ENCODE measurements at places on chromosomes 7 and 10.

- no peak for DNase-seq
Measured at GRCh38 chr7:88689821-88690220, 69.7 kb upstream of the ZNF804B start.

GRCh38 chr7:38127216-38128207, 50.5 kb upstream of the STARD3NL start:
- DNase-seq = no peak

- no peak for DNase-seq
Measured at GRCh38 chr10:74750848-74751274, 75.5 kb upstream of the KAT6B start.

DNA sequence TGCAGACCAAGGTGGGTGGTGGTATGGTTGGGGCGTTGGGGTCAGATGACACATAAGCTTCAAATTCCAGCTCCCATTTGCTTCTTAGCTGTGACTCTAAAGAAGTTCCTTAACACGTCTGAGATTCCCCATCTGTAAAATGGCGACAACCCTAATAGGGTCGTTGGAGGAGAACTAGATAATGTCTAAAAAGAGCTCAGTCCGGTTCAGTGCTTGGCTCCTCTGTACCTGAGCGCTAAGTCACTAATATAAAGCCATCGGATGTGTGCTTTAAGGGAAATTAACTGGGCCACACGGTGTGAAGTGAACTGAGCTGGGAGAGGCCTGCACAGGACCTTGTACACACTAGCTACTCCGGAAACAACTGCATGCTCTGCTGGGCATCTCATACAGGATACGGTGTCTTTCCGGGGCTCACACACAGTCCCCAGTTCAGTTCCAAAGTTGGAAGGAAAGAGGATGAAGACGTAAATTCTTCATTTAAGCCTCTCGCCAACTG, 476 bp upstream of the ZFYVE27 start:
- no peak for DNase-seq

- DNase-seq = no peak
Measured at GRCh38 chr7:38306171-38306570, 32.7 kb upstream of the TARP start.

GRCh38 chr10:6390213-6390845, 187.6 kb downstream of the PFKFB3 start:
- no peak for DNase-seq

GRCh38 chr7:74324531-74325209, 35.5 kb downstream of the CLIP2 start:
- DNase-seq = no peak

- no peak for DNase-seq
Measured at GRCh38 chr10:31209478-31209877, 109.5 kb upstream of the ZEB1 start.

DNA sequence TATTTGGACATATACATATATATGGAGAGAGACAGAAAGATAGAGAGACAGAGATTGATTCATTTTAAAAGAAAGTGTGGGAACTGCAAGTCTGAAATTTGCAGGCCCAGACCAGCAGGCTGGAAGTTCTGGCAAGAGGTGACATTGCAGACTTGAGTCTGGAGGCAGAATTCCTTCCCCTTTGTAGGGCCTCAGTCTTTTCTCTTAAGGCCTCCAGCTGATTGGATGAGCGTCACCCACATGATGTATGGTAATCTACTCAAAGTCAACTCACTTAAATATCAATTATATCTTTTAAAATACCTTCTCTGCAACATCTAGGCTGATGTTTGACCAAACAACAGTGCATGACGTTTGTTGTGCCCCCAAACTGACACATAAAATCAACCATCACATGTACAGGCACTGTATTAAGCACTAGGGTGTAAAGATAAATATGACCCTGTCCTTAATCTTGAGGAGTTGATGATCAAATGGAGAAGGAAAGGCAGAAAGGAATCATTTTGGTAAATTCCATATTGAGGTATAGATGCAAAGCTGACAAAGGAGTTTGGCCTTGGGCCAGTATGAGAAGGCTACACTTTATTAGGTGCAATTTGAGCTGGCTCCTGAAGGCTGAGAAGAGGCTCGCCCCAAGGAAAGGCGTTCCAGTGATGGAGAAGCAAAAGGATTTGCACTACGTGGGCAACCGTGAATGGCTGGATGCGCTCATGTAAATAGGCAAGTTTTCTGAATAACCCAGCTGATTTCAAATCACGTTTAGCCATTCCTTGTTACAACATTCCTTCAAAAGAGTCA, 52.6 kb downstream of the BPGM start:
- DNase-seq = no peak

DNA sequence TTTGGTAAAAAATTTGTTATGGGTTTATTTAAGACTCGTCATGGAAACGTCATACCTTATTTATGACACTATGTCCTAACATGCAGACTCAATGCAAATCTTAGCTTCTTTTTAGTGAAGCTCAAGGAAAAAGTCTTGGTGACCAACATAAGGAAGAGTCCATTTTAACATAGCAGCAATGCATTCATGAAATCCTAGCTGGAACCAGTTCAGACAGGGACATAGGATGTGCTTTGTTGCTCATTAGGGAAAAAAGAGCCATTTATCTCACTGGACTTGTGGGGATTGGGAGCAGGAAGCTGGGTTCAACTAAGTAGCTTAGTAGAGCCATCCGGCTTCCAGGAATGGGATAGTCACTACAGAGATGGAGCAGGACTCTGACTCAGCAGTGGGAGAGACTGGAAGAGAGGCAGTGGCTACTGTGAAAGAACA, 100.7 kb upstream of the DKK1 start:
- no peak for DNase-seq

DNA sequence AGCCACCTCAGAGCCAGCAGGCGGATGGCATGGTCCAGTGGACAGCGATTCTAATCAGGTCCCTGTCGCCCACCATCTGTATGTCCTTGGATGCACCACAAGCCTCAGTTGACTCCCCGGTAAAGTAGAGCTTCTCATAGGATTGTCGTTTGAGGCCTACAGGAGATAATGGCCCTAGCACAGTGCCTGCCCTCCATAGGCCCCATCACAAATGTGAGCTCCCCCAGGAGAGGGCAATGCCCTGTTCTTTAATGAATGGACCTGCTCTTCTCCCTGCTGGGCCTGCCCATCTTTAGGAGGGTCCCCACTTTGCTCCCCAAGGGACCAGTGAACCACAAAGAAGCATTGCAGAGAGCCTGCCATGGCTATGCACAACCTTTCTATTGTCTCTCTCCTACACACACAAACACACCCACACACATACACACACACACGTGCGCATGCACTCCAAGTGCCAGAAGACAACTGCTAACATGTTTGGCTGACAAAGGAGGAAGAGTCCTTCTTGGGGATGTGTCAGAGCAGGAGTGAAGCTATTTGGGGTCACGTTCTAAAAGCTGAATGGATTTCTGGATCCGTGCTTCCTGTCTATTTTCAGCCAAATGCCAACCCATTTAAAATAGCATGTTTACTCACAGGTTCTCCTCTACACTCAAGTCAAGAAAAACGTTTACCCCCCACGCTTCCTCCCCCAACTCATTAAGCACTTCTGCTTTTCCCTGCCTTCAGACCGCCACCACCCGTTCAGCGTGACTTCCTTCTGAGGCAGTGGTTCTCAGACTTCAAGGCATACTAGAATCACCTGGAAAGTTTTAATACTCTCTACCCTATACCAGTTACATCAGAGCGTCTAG, 196.1 kb downstream of the GRID1 start:
- no peak for DNase-seq

GRCh38 chr10:131206111-131206995, 105.2 kb downstream of the TCERG1L start:
- DNase-seq = no peak

DNA sequence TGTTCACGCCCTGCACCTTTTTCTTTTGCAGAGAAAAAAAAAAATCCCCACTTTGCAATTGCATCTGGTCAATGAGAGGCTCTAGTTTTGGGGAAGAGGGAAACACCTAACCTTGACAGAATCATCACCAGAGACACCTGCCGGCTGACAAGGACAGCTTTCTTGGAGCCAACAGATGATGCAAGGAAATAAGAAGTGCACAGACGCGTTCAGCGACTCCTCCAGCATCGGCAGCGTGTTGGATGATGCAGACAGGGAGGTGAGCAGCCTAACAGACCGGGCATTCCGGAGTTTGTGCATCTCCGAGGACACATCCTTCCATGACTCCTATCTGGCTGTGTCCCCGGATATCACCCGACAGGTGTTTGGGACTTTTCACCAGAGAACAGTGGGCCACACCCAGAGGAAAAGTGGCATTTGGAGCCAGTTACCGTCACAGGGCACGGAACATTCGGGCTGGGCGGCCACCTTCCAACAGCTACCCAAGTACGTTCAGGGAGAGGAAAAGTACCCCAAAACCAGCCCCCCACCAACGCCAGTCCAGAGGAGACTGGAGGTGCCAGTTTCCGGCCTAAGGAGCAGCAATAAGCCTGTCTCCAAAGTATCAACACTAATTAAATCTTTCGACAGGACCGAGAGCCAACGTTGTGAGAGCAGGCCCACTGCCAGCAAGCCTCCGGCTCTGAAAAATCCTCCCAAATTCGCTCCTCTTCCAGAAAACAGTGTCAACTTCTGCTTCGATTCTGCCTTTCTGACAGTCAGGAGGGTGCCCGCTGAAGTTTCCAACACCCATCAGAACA, 23.6 kb downstream of the C10orf71 start:
- no peak for DNase-seq

DNA sequence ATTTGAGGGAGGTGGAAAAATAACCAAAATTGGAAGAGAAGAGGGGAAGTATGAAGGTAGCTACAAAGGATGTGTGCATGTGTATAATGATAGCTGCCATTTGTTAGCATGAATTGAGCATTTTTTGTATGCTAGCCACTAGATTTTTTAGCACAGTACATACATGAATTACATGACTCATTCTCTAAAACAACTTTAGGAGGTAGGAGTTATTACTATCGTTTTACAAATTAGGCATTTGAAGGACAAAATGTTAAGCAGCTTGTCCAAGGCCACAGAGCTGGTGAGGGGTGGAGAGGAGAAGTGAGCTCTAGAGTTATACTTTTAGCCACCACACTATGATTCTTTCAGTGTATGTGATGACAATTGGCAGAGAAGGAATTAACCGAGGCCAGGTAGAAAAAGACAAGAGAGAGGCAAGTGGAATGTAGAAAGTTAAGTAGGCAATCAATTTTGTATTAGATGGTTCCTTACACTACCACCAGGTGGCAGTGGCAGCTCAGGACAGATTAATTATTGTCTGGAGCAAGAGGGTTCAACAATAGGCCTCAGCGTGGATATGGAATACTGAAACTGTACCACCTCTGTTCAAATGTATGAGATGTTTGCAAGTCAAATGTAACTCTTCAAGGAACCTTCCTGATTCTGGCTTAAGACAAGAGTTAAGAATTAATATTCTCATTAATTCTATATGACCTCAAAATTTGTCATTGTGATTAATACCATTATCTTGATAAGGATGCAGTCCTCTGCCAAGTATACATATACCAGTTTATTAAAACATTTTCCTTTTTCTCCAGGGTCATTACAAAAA, 128.0 kb downstream of the MBL2 start:
- peak; percentile 6 for DNase-seq

DNA sequence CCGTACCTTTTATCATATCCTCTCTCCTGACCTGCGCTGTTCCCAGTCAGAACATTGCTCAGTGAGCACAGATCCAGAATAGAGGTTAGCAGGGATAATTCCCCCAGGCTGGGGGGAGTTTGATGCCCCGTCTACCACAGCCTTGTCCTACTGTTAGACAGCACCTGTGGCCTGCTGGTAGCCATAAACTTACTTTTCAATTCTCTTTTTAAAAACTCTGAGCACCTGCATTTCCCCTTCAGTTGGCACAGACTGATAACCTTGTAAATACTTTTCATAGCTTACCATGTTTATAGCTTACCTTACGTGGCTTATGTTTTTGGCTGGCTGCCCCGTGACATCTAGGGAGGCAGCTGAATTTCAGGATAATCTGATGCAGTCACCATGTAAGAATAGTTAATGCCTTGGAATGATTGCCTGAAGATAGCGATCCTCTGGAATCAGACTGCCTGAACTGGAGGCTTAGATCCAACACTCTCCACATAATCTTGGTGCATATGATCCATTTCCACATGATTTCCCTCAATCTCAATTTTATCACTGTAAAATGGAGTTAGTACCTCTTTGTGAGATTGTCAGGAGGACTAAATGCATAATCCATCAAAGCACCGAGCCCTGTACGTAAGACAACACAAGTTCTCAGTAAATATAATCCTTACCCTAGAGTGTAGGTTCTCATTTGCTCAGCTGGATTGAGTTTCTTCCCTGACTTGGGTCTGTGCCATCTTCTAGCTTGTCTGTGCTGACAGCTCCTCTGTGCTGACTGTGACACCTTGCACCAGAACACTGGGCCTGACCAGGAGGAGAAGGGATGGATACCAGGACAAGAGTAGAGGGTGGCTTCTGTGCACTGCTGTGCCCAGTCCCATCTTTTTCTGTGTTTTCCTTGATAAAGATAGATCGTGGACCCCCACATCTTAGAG, 111.7 kb upstream of the GJD4 start:
- no peak for DNase-seq

- DNase-seq = peak; percentile 39
Measured at GRCh38 chr10:129756912-129757901, 206.9 kb downstream of the EBF3 start.

GRCh38 chr7:73626814-73627213, 2.5 kb upstream of the MLXIPL start:
- DNase-seq = no peak

DNA sequence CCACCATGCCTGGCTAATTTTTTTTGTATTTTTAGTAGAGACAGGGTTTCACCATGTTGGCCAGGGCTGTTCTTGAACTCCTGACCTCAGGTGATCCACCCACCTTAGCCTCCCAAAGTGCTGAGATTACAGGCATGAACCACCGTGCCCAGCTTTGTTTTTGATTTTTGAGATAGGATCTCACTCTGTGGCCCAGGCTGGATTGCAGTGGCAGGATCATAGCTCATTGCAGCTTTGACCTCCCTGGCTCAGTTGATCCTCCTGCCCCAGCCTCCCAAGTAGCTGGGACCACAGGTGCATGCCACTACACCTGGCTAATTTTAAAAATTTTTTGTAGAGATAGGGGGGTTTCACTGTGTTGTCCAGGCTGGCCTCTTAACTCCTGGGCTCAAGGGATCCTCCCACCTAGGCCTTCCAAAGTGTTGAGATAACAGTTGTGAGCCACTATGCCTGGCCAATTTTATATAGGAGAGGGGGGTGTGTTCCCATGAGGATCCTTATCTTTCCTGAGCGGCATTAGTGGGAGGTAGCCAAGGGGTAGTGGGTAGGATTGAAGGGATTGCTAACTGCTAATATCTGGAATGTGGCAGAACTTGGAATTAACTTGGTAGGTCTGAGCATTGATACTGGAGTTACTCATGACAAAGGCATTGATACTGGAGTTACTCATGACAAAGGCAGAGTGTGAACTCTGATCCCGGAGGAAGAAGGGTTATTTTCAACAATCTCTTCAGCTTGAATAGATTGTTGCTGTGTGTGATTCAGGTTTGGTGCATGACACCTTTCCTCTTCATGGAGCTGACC, 1.0 kb upstream of the NOLC1 start:
- no peak for DNase-seq
